GM20000 (cell line): ENCODE measurements at places on chromosomes 13 and 19.

DNA sequence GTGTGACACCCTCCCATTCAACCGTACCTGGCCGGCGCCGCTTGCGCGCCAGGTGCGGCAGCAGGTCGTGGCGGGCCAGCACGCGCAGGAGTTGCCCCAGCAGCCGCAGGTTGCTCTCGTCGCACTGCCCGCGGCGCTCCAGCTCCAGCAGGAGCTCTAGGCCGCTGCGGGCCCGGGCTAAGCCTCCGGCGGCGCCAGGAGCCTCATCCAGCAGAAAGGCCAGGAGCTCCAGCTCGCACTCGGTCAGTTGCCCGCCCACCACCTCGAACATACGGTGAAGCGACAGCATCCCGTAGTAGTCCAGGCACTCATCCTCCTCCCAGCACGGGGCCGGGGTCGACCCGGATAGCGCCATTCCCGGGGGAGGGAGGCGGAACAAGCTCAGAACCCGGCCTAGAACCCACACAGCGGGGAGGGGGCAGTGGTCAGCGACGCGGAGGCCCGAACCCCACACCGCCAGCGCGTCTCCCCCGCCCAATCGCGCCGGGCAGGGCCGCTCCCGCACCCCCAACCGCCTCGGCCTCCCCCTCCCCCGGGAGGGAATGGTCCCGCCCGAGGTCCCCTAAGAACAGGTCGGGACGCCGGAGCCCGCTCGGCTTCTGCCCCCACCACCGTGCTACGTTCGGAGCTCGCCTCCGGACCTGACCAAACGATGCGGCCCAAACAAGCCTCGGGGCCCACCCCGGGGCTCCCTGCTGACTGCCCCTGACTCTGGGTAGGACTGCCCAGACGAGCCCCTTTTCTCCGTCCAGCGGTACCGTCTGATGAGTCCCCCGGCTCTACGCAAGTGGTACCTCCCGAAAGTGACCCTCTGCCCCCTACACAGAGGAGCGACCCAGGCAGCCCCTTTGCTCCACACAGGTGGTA is 591 bp downstream of the DEDD2 start:
- peak; percentile 63 for DNase-seq

- no peak for DNase-seq
These were observed 19.8 kb upstream of the SPART start for GRCh38 chr13:36366031-36366430.

DNA sequence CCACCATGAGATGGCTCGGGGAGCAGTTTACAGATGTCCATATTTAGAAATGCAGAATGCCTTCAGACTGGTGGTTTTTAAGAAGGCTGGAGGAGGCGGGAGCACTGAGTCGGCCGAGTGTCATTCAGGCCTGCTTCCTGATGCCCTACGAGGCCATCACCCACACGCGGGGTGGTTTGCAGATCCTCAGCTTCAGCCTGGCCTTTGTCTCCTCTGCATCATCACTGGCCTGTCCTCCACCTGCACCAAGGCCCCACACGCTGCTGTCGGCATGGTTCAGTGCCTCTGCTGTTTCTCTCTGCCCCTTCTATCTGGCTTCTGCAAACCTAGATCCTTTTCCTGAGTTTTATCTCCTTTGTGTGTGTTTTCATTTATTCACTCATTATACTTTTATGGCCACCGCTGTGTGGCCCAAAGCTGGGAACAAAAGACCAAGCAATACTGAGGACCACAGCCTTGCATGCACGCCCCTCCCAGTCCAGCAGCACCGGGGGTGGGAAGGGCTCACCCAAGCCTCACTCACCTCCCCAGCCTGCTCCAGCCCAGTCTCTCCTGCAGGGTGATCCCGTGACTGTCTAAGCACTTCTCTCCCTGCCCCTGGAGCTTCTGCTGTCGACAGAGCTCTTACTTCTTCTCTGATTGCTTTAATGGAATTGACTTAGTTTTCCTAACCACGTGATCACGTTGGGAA is 240.8 kb downstream of the TEX29 start:
- no peak for DNase-seq

- no peak for DNase-seq
These were observed 4.2 kb upstream of the MYH14 start for GRCh38 chr19:50199259-50199555.

DNA sequence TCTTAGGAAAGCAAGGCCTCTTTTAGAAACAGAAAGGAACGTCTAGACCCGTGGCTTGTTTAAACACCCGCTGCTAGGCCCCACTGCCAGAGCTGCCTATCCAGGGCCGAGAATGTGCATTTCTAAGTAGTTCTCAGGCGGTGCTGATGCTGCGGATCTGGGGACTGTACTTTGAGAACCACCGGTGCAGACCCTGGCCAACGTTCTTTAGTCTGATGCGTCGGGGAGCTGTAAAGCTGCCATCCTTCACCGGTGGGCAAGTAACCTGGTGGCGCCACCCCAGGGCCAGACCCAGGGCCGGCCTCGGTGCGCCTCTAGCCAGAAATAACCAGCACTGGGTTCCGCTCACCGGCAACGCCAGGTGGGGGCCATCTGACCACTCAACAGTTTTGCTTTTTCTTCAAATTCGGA is 47.1 kb downstream of the TGDS start:
- DNase-seq: no peak

DNA sequence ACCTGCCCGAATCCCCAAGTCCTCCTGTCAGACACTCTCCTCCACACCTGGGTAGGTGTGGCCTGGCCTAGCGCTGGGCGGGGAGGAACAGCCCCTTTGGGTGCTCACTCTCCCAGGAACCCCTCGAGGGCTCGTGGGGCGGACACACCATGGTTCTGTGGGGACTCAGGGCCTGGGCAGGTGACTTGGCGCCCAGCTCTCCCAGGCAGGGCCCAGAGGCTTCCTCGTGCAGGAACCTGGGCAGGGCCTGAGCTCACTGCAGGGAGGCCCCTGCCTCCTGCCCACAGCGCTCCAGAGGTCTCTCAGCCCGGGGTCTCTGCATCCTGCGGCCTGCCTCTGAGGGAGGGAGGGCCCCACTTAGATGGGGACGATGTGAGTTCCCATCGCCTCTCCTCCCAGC is 11.9 kb downstream of the LSM4 start:
- no peak for DNase-seq

DNA sequence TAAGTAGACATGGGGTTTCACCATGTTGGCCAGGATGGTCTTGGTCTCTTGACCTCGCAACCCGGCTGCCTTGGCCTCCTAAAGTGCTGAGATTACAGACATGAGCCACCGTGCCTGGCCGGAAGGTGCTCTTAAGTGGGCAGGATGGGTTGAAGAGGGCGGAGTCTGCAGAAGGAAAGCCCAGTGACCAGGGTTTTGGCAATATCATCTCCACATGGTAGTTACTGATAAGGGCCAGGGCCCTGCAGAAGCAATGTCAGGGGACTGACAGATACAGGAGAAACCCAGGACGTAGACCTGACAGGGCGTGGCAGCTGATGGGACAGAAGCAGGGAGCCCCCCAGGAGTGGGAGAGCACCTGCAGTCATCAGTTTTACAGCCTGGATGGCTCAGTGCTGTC is 45.7 kb upstream of the RNF113B start:
- no peak for DNase-seq

DNA sequence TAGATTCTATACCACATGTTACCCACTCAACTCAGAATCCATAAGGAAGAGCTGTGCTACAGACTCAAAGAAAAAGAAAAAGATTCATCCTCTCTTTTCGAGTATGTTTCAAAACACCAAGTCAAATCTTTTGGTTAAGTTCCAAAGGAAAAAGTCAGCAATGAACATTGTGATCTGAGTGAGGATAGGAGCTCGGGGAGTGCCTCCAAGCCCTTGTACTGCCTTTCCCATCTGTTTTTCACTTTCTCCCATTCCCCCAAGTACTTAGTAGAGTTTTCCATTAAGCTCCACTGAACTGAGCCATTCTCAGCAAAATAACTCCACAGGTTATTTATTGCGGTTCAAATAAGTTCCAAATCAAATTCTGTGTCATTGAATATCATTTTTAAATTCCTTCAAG is 47.7 kb upstream of the MAB21L1 start:
- DNase-seq: no peak

- no peak for DNase-seq
These were observed 143.9 kb downstream of the COL4A1 start for GRCh38 chr13:110162866-110163658.

- no peak for DNase-seq
These were observed 41.4 kb upstream of the FLT1 start for GRCh38 chr13:28536371-28536770.

GRCh38 chr13:21219036-21219381 is 42.6 kb downstream of the MRPL57 start:
- DNase-seq: no peak

GRCh38 chr19:45187421-45188100 is 9.0 kb downstream of the BLOC1S3 start:
- DNase-seq: peak; percentile 80

GRCh38 chr19:6209680-6210079 is 70.1 kb downstream of the MLLT1 start:
- no peak for DNase-seq

DNA sequence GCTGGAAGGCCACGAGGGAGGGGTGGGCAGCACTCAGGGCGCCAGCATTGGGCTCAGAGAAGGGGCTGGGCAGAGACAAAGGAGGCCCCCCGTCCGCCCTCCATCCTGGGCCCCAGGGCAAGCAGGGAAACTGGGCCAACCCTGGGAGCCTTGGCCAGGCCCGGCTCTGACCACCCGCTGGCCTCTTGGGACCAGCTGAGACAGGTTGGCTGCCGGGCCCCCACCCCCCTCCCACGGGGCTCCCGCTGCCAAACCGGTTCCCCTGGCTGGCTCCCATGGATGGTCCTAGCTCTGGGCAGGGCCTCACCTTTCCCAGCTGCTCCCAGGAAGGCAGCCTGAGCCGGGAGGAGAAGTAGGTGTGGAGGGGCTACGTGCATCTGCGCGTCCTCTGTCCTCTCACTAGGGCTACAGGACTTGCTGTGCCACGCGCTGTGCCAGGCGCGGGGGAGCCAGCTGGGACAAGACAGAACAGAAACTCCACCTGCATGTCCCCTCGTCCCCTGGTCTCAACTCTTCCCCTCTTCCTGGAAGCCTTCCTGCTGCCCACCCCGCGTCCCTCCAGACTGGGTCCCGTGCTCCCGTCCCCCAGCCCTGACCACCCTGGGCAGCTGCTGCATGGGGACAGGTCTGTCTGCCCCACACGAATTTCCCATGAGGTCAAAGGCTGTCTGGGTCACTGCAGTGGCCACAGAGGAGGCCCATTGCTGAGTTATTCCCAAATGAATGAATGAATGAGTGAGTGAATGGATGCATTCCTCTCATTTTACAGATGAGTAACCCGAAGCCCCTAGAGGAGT is 29.1 kb upstream of the NCCRP1 start:
- no peak for DNase-seq

- no peak for DNase-seq
These were observed 80.3 kb upstream of the KLHL1 start for GRCh38 chr13:70188567-70188966.

DNA sequence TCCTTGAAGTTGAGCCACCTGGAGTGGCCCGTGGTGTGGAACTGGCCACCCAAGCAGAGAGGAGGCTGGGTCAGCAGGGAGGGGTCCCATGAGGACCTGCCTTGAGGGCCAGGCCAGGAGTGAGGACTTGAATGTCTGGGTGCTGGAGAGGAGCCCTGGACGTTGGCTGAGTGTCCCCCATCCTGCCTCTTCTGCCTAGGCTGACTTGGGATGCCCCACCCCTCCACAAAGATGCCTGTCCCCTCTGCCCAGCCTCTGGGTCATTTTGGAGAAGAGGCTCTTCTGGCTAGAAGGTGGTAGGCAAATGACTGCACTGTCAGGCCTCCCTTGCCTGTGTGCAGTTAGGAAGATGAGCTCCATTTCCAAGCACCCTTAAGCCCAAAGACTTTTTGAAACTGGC is 1.7 kb downstream of the SSBP4 start:
- no peak for DNase-seq

- DNase-seq: no peak
These were observed 22.5 kb upstream of the KLF2 start for GRCh38 chr19:16301999-16302694.

- DNase-seq: no peak
These were observed 124.5 kb upstream of the ZNF507 start for GRCh38 chr19:32220951-32221350.

DNA sequence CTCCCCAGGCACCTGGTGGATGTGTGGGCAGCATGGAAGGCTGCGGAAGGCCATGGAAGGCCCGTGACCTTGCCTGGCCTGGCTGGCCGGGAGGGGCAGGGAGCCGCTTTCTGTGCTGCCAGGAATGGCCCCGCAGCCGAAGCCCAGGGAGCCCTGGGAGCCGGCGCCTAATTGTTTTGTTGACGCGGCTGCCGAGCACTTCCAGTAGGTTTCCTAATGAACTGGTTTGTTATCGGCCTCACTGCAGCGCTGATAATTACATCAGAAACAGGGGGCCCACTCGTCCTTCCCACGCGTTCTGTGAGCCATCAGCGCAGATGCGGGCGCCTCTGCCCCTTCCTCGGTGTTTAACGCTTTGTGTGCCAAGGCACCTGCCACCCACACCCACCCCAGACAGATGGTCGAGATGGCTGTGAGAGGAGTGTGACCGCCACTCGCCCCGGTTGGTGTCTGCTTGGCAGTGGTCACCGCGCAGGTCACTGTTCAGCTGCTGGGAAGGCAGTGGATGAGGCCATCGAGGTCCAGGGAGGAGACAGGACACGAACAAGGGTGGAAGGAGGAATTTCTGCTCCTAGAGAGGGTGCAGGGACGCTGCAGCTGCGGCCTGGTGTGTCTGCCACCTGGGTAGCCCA is 124.5 kb downstream of the KDM4B start:
- no peak for DNase-seq

DNA sequence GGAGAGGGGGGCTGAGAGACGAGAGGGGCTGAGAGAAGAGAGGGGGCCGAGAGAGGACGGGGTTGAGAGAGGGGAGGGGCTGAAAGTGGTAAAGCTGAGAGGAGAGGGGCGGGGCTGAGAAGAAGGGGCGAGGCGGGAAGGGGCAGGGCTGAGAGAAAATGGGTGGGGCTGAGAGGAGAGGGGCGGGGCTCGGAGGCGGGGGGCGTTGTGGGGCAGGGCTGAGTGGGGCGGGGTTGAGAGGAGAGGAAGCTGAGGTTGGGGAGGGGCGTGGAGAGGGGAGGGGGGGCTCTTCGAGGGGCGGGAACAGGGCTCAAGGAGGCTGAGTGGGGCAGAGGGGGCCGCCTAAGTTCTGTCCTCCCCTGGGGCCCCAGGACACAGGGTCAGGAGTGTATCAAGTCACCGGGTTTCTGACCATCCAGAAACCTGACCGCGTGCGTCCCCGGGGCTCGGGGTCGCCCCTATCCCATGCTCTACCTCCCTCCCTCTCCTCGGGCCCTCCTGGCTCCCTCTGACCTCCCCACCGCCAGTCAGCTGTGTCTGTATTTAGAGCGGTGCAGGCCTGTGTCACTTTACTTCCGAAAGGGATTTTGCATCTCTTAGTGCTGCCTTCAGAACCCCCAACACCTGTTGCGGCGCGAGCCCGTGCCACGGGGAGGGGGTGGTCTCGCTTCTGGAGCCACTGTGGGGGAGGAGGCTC is 38.6 kb upstream of the SEMA6B start:
- DNase-seq: peak; percentile 88
